Activated T-helper 1 cell treated with anti-CD3 and anti-CD28 coated beads, Interleukin-2, amount 50 U/mL, for 16 hours (primary cell): ENCODE measurements at places on chromosomes 12 and 14.

DNA sequence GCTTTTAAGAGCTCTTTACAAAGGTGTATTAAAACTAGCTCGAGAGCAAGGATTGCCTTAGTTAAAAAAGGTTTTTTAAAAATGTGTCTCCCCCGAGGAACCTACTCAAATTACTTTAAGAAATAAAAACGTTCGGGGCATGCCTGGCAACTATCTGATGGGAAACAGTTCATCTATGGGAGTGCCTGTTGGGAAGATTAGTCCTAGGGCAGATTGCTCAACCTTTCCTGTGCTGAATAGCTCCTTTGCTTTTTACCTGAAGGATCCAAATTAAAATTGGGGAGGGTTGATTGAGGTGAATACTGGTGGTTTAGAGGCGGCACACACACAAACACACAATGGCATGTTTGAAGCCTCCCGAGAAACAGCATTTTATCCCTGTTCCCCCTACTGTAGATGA, 541.4 kb upstream of the ATP2B1 start:
- no peak for DNase-seq

- DNase-seq, result no peak
Observed at GRCh38 chr12:3206536-3207072, 129.4 kb downstream of the TSPAN9 start.

DNA sequence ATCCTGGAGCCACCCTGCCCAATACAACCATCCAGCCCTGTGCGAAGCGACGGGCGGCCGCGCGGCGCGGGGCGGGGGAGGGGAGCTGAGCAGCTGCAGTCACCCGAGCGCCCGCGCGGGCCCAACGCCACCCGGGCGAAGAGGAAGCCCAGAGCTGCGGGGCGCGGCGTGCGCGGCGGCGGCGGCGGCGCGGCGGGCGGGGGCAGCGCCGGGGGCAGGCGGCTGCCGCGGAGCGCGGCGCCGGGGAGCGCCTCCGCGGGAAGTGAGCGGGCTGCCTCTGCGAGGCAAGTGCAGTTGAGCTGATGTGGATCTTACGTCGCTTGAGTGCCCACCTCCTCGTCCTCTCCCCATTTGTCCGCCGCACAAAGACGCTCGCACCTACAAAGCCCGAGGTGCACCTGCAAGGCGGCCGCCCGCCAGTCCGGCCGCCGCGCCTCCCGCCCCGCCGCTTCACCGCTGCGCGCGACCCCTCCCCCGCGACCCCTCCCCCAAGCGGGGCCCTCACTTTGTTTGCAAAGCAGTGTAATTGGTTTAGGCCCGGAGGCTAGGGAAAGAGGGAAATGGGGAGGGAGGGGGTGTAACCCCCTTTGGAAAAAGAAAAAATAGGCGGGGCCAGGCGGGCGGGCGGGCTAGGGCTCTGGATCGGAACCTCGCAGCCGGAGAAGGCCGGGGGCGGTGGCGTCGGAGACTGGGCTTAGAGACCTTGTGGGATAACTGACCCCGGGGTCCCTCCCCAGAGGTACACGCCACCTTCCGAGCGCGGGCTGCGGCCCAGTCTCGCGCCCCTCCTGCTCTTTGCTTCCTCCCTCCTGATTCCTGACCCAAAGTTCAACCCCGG, at the start of the genes FOXA1 and TTC6:
Gene FOXA1, minus strand, starts transcription at position 279 of the 838 bp plus-strand sequence. Its CDS starts 277 bp downstream, at position 2.
Gene TTC6, plus strand, starts transcription at position 659 of the 838 bp plus-strand sequence. CDS start 26,436 bp downstream, outside the sequence.
- DNase-seq, result no peak

DNA sequence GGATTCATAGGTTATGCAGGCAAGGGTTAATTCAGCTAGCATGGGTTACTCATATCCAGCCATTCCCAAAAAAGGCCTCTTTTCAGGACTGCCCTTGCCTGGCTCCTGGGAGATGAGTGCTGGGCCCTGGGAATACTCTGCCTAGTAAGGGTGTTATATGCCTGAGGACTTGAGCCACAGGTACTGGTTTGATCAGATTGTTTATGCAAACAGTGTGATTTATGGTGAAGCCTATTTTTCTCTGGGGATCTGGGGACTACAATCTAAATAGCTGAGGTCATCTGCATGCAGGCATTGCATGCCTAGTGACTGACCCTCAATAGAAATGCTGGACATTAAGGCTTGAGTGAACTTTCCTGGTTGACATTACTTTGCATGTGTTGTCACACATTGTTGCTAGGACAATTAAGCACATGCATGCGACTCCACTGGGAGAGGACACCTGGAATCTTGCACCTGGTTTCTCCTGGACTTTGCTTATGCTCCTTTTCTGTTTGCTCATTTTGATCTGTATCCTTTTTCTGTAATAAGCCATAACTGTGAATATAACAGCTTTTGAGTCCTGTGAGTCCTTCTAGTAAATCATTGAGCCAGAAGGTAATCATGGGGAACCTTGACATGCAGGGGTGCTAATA, 73.0 kb downstream of the RAD51B start:
- DNase-seq, result no peak

- DNase-seq, result no peak
Observed at GRCh38 chr14:37089410-37089809, 83.0 kb downstream of the SLC25A21 start.

DNA sequence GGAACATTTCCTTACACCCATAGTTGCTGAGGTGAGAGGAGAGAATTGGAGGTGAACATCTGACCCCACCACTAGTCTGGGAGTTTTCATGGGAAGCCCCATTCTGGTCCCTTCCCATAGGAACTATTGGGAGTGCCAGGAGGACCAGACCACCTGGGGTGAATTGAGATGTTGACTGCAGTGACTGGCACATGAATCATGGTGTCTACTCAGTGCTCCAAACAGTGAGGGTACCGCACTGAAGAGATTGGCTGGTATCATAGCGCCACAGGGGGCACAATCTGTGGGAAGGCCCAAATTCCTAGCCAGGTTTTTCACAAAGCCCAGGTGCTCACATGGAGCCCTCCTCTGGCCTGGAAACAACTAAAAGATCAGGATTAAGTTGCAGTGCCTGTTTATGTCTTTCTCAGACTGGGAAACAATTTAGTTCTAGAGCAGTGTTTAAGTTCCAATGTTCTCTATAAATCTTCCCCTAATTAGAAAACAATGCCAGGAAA, 3.7 kb upstream of the RNASE9 start:
- DNase-seq, result no peak

DNA sequence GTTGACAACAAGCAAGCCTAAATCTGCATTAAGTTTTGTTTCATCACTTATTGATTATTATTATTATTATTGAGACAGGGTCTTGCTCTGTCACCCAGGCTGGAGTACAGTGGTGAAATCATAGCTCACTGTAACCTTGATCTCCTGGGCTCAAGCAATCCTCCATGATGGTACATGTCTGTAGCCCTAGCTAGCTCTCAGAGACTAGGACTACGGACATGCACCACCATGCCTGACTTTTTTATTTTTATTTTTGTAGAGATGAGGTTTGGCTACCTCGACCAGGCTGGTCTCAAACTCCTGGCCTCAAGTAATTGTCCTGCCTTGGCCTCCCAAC, 35.7 kb upstream of the STK38L start:
- DNase-seq, result no peak

- no peak for DNase-seq
Observed at GRCh38 chr12:2233034-2233433, 180.2 kb downstream of the CACNA1C start.

DNA sequence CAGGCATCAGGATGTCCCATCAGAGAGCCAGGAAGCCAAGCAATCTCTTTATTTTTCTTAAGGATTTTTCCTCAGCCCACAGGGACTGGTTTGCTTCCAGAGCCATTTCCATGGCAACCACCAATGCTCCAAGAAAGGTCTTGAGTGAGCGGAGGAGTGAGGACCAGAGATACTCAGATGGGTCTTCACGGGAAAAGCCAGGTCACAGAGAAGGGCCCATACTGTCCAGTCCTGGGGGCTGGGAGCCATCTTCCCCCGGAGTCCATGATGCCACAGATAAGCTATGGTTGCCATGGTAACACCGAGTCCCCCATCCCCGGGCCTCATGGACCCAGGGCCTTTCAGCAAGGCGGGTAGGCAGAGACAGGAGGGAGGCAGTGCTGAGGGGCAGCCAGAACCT, 28.6 kb downstream of the CMKLR1 start:
- DNase-seq, result no peak

DNA sequence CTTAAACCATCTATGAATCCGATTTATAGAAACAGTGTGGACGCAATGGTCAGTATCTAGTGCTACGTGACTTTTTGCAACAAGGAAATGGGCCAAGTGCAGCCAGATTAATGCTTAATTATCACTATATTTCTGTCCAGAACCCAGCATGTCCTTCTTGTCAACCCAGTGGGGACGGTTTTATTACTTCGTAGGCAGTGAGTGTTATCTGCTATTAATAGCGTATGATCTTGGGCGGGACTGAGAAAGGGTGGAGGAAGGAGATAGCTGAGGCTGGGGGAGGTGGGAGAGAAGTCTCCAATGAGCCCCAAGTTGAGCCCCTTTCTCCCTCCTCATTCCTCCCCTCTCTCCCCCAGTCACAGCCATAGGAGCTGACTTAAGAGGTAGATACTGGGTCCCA, 59.7 kb upstream of the FAM222A start:
- no peak for DNase-seq

- no peak for DNase-seq
Observed at GRCh38 chr12:75289753-75290152, 40.4 kb downstream of the CAPS2 start.

- DNase-seq, result no peak
Observed at GRCh38 chr14:33774161-33774560, 176.7 kb downstream of the EGLN3 start.

DNA sequence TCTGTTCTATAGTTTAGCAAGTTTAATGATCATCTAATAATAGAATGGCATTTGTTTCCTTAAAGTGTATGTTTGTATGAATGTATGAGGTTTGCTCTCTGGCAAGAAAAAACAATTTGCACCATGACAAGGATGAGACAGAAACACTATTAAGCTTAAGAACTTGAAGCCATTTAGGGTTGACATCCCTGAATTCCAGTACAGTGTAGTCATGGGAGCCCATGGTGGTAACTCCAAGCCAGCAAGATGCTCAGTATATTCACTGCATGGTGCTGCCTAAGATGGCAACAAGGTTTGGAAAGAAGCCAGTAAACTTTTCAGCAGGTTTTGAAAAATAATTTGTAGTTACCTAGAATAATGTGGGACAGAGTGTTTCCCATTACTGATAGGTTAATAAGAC, 158.6 kb downstream of the PRIMA1 start:
- DNase-seq, result no peak

DNA sequence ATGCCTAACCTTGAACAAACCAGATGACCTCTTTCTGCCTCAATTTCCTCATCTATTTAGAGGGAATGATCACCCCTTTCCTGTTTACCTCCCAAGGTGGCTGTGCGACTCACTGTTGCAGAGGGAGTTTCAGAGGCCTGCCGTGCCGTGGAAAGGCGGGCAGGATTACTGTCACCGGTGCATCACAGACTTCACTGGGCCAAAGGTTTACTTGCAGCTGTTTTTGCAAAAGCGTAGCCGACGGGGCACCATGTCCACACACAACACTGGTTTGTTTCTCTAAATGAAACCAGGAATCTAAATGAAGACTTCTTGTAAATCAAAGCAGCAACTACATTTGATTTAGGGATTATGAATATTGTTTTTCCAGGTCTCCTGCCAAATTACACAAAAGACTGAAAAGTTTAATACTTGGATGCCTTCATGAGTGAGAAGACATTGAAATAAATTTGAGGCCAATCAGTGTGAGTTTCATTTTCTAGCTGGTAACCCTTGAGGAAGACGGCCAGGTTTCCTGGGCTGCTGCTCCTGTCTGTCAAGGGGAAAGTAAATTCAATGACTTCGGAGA, 696.1 kb upstream of the TMEM132C start:
- no peak for DNase-seq

- DNase-seq, result no peak
Observed at GRCh38 chr14:37590428-37591139, 4.5 kb downstream of the FOXA1 start.

- no peak for DNase-seq
Observed at GRCh38 chr12:56721216-56721615, 3.9 kb downstream of the NACA start.

GRCh38 chr12:84329938-84330337, 582.7 kb downstream of the SLC6A15 start:
- DNase-seq, result no peak

DNA sequence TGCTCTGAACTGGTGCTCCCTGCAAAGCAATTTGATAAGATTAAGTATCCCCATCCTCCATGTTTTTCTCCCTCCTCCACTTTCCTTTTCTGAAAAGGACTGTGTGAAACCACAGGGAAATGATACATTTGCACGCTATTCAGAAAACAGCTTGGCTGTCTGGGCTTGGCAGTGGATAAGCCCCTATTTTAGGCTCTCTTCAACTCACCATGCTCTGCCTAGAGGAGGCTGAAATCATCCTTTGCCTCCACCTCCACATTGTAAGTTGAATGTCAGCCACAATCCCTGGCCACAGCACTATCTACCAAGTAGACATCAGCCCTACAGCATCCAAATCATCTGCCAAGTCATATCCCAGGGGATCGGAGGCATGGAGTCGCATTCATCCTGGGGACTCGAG, 642.3 kb downstream of the RPS29 start:
- DNase-seq, result no peak

DNA sequence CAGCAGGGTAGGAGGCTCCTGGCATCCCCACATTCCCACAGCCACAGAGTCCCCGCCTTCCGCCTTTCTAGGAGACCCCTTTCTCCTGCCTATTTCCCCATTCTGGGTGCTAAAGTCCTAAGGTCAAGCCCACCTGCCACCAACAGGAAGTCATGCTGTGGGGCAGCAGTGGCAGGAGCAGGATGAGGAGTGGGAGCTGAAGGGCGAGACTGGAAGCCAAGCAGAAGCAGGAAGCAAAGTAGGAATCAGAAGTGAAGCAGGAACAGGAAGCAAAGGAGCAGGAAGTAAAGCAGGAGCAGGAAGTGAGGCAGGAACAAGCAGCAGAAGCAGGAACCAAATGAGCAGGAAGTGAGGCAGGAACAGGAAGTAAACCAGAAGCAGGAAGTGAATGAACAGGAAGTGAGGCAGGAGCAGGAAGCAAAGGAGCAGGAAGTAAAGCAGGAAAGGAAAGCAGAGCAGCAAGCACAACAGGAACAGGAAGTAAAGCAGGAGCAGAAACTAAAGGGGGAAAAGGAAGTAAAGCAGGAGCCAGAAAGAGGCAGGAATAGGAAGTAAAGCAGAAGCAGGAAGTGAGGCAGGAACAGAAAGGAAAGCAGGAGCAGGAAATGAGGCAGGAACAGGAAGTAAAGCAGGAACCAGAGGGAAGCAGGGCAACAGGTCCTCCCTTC, 38.3 kb upstream of the RIMBP2 start:
- no peak for DNase-seq

DNA sequence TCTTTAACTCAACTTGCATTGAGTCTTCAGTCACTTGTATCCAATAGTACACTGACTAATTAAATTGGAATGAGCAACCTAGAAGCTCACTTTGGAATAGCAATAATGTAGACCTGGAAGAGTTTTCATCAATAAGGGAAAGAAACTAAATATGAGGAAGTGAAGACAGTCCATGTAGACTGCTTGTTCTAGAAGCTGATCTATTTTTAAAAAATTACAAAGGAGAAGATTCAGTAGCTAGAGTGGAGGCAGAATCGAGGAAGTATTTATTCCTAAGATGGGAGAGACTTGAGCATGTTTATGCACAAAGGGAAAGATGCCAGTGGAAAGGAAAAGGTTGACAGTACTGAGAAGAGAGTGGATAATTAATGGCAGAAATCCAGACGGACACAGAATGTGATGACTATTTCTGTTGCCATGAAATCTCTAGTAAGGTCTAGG, 156.3 kb upstream of the PDE3A start:
- DNase-seq, result no peak
